GM20000 (cell line): ENCODE measurements at places on chromosomes 1 and 21.

DNA sequence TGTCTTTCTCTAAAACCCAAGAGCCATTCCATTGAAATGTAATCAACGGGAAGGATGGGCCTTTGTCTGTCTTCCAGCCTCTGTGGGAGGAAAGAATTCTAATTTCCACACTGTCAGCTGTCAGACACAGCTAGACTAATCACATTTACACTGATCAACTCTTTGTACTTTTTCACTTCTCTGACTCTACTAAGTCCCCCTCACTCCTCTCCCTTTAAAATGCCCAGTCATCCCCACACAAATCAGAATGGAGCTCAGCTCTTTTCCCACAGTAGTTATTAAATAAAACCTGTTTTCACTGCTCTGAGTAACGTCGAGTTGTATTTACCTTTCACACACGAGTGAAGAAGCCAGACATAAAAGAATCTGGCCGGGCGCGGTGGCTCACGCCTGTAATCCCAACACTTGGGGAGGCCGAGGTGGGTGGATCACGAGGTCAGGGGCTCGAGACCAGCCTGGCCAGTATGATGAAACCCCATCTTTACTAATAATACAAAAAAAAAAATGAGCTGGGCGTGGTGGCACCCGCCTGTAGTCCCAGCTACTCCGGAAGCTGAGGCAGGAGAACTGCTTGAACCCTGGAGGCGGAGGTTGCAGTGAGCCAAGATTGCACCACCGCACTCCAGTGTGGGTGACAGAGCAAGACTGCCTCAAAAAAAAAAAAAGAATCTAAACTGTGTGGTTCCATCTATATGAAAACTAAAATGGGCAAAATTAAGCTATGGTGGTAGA lies 13.3 kb downstream of the ZBTB8OS start:
- no peak for DNase-seq

DNA sequence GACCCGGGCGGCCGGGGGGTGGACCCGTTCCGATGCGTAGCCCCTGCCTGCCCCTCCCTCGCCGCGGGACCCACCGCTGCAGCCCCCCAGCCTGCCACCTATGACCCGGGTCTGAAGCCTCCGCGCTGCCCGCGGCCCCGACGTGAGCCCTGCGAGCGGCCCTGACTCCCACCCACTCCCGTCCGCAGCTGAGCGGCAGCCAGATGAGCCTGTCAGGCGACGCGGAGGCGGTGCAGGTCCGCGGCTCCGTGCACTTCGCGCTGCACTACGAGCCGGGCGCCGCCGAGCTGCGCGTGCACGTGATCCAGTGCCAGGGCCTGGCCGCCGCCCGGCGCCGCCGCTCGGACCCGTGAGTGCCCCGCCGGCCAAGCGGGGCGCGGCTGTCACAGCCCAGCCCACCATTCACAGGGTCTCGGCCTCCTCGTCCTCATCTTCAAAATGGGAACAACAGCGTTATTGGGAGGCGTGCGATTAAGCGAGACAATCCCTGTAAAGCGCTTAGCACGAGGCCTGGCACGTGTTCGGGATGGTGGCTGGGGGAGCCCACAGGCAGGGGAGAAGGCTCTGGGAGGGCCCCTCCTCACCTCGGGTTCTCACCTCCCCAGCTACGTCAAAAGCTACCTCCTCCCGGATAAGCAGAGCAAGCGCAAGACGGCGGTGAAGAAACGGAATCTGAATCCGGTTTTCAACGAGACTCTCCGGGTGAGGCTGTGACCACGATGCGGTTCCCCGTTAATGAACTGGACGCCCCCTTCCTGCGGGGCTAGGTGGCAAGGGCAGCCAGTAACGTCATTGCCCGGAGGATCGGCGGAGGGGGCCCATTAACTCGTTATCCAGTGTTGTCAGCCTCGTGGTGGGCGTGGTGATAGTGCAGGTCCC lies 8.2 kb downstream of the SYTL1 start:
- no peak for DNase-seq

DNA sequence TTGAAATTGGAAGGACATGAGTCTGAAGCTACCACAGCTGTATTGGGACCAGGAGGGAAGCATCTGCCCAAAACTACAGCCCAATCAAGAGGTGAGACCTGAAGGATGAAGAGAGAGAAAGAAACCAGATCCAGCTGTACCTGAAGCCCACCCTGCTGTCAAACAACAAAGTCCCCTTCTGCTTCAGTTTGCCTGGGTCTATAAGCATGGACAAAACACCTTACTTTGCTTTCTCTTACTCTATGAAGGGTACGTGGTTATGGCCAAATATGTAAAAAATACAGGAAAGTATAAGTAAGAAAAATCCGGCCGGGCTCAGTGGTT lies 26.4 kb downstream of the TOMM20 start:
- DNase-seq: no peak

- DNase-seq: no peak
Observed at GRCh38 chr1:44890007-44890406, 47.0 kb upstream of the PTCH2 start.

GRCh38 chr1:3463891-3464648 lies 9.6 kb downstream of the ARHGEF16 start:
- no peak for DNase-seq

DNA sequence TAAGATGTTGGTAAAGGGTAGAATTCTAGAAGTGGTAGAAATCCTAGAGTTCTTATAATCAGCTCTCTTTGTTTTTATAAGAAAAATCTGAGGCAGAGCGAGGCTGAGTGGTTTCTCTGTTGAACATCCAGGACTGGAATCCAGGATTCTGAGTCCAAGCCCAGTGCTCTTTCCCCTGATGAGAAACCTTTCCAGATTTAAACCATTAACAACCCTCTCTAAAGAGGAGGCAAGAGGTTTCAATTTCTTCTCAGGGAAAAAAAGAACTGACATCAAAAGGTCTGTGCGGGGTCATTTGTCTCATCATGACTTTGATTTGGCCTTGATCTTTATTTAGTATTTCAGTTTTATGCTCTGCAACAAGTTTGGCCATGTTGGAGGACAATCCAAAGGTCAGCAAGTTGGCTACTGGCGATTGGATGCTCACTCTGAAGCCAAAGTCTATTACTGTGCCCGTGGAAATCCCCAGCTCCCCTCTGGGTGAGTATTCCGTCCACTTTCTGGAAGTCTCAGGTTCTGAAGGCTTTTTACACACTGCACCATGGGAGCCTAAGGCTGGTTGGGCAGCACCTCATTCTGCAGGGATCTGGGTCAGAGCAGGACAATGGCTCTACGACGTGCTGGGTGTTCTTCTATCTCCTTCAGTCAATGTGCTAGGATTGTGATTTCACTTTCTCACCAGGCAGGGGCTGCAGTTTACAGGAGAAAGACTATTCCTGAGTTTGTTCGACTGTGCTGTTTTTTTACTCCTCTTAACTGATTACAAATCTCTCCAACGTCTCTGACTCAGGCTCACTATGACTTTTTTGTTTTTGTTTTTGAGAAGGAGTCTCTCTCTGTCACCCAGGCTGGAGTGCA lies 18.9 kb upstream of the CCT8 start:
- DNase-seq: no peak

GRCh38 chr1:150621497-150622302 lies 7.7 kb downstream of the ENSA start:
- peak; percentile 46 for DNase-seq

DNA sequence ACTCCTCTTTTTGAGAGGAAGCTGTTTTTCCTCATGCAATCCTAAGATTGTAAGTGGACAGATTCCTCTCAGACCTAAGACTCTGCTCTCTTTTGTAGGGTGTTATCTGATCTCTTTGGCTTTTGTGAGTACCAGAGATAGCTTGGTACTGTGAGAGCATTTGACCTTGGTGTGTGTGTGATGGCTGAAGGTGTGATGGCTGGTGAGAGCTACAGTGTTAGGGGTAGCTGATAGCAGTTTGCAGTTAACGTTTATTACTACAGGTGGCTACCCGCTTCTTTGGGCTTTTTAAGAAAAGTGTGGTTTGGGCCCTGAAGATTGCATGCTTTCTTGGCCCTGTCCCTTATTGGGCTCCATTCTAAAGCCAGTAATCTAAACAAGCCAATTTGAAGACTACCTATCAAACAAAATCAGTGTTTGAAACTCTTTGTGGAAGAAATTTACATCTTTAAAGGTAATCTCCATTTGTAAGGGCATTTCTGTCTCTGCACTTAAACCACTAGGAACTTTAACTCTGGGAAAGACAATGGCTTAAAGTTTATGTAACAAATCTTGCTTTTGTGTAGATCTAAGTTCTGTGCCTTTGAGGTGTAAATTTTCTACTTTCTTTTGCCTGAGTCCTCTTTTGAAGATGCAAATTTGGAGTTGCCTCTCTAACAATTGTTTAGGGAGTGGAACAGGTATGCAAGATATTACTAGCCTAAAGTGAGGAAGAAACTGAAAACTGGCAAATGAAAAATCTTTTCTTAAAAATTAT lies 85.3 kb upstream of the SERBP1 start:
- DNase-seq: no peak

- no peak for DNase-seq
Observed at GRCh38 chr1:234484218-234484617, 5.2 kb upstream of the TARBP1 start.

DNA sequence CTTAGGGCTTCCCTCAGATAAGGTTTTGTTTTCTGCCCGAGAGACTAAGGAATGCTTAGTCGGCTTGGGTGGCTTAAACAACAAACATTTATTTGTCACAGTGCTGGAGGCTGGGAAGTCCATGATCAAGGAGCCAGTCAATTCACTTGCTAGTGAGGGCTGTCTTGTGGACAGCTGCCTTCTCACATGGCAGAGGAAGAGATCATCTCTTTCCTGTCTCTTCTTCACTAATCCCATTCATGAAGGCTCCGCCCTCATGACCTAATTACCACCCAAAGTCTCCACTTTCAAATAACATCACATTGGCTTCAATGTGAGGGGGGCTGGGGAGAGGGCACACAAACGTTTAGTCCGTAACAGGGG lies 50.5 kb upstream of the IL12RB2 start:
- no peak for DNase-seq

GRCh38 chr1:216387782-216388181 lies 35.5 kb downstream of the USH2A start:
- no peak for DNase-seq

DNA sequence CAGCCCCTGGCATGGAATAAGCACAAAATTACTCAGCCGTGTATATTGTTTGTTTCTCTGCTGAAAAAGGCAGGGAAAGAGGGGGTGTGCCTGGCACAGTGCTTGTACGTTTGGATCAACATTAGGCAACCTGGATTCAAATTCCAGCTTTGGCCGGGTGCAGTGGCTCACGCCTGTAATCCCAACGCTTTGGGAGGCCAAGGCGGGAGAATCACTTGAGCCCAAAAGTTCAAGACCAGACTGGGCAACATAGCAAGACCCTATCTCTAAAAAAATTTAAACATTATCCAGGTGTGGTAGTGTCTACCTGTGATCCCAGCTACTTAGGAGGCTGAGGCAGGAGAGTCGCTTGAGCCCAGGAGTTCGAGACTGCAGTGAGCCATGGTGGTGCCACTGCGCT lies 152.9 kb upstream of the TMEM51 start:
- DNase-seq: no peak

GRCh38 chr1:110687250-110687649 lies 12.5 kb upstream of the KCNA3 start:
- no peak for DNase-seq

- no peak for DNase-seq
Observed at GRCh38 chr21:29557931-29558725, 259.4 kb downstream of the BACH1 start.

DNA sequence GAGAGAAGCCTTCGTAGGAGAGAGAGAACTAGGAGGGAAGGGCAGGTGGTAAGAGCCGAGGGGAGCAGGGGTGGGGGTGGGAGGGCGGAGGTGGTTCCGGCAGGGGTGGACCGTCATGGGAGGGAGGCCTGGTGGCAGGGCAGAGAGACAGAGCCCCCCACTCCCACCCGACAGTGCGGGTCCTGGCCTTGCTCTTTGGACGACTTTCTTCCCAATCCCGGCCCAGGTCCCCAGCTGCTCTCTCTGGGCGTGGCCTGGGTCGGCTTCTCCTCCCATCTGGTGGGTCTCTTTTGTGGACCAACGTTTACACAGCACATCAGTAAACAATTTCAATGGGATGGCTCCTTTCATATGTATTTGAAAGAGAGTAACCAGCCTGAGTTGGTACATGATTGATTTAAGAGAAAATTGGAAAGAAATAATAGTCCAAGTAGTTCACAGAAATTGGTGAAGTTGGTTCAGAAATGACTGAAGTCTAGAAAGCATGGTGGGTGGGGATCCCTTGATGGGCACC lies 56.9 kb downstream of the LDLRAD2 start:
- DNase-seq: no peak

DNA sequence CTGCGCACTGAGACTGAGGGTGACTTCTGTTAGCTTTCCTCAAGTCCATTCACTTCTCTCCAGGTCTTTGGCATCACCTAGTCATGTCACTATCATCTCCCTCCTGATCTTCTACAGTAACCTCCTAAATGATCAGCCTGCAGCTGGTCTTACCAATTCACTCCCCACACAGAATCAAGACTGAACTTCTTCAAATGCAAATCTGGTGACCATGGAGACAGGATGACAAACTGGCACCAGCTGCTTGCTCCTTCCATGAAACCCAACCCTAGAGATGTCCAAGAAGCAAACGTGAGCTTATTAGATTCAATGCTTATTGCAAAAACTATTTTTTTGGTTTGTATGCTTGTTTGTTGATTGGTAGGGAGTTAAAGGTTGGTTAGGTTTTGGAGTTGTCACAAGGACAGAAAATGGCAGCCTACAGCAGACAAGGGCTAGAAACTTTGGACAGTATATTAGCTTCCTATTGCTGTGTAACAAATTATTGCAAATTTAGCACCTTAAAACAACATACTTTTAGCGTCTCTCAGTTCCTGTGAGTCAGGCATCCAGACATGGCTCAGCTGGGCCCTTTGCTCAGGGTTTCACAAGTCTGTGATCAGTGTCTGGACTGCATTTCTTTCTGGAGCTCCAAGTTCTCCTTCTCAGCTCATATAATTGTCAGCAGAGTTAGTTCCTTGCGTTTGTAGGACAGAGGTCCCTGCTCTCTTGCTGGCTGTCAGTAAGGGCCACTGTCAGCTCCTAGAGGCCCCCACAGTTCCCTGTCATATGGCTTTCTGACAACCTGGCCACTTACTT lies 53.3 kb upstream of the GJA8 start:
- DNase-seq: no peak

DNA sequence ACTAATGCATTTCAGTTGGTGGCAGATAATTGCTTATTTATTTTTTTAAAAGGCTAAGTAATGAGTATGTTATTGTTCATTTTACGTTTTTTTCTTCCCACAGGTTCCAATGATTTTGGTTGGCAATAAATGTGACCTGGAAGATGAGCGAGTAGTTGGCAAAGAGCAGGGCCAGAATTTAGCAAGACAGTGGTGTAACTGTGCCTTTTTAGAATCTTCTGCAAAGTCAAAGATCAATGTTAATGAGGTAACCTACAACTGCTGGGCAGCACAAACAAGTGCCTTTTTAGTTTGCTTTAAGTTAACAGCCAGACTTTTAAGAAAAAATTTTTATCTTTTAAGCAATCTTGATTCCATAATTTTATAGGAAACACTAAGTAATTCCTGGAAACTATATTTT lies 35.0 kb downstream of the INKA2 start:
- no peak for DNase-seq

- no peak for DNase-seq
Observed at GRCh38 chr1:58003059-58003458, 543.5 kb downstream of the OMA1 start.

GRCh38 chr1:43274125-43274803 lies 4.5 kb downstream of the TMEM125 start:
- no peak for DNase-seq

- no peak for DNase-seq
Observed at GRCh38 chr1:230495076-230495475, 68.9 kb upstream of the PGBD5 start.

- no peak for DNase-seq
Observed at GRCh38 chr1:9279172-9279840, 13.4 kb upstream of the SPSB1 start.
